ENCODE measurements at places on chromosomes 11 and 22.

GRCh38 chr11:85626496-85626895, 648 bp downstream of the DLG2 start:
- no peak for DNase-seq

DNA sequence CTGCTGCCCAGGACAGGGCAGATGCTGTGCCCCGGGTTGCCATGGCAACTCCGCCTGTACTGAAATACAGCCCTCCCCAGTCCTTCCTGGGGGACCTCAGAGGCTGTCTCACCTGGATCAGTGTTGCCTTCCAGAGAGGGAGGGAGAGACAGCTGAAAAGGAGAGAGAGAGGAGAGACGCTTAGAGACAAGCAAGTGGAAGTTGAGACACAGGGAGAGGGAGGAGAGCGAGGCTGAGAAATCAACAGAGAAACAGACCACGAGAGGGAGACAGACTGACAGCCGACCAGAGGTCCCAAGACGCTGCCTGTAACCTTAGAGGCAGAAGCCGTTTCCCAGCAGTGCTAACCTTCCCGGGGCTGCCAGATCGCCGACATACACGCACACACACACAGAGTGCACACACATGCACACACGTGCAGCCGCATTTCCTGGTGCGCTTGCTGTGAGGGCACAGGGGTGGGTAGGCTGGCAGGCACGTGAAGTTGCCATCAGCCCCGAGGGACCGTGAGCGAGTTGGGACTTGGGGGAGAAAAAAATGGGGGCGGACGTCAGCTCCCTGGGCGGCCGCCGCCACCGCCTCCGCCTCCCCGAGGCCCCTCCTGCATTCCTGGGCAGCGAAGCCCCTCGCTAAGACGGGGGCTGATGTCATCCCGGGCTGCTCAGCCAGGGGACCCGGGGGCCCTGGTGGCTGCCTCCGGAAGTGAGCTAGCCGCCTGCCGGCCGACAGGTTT, 88.6 kb upstream of the CRYBB3 start:
- peak; percentile 80 for DNase-seq

DNA sequence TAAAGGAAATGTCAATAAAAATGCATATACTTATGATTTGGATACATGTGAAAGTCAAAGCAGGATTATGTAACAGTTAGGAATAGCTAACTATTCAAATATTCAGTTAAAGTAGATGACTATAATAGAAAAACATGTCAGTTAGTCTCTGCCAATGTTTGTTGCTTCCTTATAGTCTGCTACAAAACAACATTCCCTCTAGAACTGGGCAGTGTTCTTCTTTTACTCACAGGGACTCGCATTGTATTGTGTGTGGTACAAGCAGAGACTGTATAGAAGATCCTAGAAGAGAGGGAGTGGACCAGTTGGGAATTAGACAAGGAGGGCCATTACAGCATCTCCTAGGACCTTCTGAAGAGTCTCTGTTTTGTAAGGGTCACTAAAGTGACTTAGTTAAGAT, 10.6 kb downstream of the ACAT1 start:
- DNase-seq = no peak

DNA sequence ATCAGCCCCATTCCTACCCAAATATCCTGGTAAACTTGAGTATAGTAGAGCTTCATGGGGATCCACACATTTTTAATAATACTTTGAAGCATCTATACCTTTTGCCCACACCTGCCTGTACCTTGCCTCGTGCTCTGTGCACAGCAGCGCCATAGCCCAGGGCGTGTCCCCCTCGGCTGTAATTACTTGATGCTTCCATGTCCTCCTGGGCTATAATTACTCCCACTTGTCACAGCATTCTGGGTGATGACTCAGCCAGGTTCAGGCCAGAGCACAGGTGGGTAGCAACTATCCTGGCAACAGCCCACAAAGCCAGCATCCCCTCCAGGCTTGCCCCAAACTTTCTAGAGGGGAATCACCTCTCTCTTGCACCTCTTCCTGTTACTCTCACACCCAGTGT, 23.7 kb upstream of the SLC36A4 start:
- DNase-seq = no peak

DNA sequence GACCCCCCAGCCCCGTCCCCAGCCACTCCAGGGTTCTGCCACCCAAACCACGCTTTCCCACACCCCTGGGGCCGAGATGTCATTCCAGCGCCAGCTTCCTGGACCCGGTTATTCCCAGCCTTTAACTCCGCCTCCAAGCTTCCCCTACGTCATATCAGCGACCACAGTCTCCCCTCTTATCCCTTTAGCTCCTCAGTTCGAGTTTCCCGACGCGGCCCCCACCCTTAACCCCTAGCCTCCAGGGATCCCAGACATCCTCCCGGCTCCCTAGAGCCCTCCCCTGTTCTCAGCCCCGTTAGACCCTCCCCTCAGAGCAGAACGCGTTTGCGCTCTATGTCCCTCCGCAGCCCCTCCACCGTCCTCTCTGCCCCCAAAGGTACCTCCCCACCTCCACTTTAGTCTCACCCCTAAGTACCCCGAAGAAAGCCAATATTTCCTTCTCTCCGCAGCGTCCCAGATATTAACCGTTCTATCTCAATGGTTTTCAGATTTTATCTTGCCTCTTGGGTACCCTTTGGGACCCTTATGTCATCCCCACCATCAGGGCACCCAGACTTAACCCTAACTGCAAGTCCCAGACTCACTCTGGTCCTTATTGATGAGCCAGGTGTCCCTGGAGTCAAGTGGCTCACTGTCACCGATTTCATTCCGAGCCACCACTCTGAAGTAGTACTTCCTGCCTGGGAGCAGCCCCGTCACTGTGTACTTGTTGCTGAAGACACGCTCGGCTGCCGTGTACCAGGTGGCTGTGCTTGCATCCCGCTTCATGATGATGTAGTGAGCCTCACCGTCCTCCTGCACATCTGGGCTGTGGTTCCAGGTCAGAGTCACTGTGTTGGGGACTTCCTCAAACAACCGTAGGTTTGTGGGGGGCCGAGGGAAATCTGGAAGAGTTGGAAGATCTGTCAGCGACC, 8.0 kb downstream of the TMEM86A start:
- DNase-seq = no peak

- no peak for DNase-seq
Observed at GRCh38 chr11:16030664-16031063, 325.7 kb downstream of the SOX6 start.

DNA sequence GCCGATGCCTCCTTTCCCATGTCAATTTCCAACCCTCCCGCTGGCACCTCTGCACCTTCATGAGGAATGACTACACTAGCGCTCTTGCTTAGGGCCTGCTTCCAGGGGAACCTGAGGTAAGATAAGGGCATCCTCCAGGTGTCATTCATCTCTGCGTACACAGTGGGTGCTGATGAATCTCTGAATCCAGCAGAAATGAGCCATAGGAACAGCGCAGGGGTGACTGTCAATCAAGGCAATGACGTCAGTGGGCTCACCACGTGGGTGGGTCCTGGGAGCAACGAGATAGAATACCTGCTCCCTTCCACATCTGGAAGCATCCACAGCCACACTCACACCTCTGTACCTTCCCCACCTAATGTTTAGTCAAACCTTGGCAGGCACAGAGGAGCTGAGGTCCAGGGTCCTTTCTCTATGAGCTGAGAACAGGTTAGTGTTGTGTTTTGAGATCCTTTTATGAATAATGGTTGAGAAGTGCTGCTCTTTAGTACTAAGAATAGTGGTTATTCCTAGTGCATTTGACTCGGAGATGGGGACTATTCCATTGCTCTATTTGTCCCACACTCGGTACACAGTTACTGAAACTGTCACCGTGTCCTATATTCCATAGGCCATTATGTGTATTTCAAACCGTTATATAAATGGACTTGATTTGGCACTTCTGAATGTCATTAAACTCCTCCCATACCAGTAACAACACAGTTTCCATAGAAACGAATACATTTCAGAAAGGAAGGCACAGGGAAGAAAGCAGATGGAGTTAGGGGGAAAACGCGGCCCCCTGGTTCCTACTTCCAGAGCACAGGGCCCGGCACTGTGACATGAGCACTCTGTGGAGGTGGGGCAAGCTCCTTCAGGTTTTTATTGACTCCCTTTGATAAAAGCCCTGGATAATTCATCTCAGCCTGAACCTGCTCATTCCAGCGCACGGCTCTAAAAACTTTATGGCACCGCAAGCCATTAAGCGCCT, 193.4 kb downstream of the ST3GAL4 start:
- no peak for DNase-seq

DNA sequence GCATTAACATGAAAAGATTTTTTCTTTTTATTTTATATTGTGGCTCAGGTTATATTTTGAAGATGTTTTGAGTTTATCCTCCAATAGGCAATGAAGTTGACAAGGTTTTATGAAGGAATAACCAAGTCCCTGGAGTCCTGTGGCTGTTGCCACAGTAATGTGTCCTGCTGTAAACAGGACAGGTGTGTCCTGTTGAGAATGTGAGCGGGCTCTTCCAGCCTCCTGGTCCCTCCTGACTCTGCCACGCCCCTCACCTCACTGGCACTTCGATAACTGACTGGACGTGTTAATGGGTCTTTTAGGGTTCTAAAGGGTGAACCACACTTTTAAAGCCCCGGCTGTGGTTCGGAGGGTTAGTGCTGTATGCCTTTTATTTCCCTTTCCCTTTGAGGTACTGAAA, 47.8 kb upstream of the OR4B1 start:
- DNase-seq = no peak

GRCh38 chr11:122275508-122275907, 159.5 kb upstream of the BLID start:
- DNase-seq = no peak

DNA sequence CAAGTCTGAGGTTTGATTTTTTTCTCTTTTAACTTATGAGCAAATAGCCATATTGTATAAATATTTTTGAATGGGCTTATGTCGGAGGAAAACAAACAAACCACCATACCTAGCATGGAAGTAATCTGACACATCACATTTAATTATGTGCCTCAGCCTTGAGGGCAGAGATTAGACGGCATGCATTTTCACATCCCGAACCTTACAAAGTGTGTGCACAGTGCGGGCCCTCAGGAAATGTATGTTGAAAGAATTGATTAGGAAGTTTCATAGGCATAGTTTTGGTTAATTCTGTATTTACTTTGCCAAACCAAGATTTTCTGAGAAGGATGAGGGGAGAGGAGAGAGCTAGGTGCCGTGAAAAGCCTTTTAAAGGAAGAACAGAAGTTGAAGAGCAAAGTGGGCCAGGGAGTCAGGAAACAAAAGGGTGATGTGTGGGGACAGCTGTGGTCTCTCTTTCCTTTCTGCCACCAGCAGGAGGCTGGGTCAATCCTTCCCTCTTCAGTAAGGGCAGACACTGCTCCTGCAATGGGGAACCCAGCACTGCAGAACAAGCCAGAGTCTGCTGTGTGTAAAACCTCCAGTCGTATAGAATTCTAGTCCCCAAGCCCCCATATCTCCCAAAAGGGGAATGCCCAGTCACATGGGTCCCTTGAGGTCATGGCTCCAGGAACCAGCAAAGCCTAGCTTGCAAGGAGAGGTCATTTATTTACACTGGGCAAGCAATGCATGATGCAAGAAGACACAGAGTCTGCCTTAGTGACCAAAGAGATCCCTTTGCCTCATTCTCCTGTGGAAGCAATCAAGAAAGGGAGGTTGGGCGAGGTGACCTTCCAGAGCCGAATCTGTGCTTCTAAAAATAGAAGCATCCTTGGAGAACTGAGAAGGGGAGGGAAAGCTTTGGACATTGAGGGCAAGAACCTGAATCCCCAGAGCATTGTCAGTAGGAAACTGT, 71.1 kb upstream of the OLFML1 start:
- DNase-seq = no peak

GRCh38 chr11:65629579-65629978, 8.3 kb upstream of the SIPA1 start:
- DNase-seq = no peak

GRCh38 chr11:93850594-93851018, at the start of gene VSTM5:
TSS of gene VSTM5 (minus strand) at chr11:93850618. CDS start at chr11:93850502, 116 bp downstream.
- no peak for DNase-seq

GRCh38 chr11:120271672-120272071, 31.7 kb downstream of the POU2F3 start:
- DNase-seq = no peak

GRCh38 chr11:95138448-95138847, 48.8 kb downstream of the ENDOD1 start:
- DNase-seq = no peak

DNA sequence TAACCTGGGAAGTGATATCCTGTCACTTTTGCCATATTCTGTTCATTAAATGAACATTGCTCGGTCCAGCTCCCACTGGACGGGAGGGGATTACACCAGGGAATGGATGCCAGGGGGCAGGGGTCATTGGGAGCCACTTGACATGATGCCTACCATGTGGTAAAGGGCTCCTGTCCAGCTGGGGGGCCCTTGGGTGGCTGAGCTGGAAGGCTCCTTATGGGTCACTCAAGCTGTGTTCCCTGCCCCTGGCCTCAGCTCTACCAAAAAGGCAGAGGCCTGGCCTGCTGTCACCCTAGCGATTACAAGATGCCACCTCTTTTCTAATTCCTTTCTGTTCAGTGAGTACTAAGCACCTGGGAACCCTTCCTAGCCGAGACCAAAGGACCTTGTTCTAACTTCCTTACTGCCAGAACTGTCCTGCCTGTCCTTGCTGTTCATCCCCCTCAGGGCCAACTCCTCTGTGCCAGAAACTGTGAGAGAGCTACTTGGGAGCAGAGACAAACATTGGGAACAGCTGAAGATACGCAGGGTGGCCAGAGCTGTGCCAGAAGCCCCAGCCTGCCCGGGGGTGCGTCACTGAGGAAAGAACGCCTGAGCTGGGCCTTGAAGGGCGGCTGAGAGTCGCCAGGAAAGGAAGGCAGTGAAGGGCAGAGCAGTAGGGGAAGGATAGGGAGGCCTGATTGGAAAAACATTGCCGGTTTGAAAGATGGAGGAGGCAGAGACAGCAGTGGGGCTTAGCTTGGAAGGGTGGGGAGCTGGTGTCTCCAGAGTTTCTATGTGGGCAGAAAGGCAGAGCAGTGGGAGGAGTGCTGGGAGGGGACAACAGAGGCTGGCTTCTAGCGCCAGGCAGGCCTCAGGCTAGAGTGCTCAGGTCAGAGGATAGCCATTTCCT, 12.7 kb upstream of the UVRAG start:
- no peak for DNase-seq

DNA sequence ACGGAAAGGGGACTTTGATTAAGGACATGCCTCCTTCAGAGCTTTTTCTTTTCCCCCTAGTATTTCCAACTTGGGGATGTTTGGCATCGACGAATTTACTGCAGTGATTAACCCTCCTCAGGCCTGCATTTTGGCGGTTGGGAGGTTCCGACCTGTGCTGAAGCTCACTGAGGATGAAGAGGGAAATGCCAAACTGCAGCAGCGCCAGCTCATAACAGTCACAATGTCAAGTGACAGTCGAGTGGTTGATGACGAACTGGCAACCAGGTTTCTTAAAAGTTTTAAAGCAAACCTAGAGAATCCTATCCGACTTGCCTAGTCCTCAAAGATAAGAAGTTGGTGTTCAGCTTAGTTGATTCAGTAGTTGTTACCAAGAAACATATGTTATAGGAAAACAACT, 78.4 kb downstream of the PDHX start:
- DNase-seq = no peak

GRCh38 chr11:84901991-84902390, 725.2 kb downstream of the DLG2 start:
- no peak for DNase-seq

DNA sequence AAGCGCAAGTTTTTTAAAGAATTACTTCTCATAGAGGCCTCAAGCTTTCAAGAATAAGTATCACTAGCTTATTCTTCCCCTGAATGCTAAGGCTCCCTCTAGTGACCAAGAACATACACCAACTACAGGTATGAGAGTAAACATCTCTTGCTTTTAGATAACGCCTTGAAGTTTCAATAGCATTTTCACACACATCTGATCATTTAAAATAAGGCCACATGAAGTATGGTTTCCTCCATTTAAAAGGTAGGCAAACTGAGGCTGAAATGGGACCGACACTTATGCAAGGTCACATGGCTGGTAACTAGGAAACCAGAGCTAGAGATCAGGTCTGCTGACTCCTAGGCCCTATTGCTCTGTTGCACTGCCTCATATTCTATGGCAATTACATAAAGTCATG, 66.5 kb downstream of the CCDC34 start:
- peak; percentile 41 for DNase-seq
